ENCODE measurements at places on chromosomes 6 and 20.

DNA sequence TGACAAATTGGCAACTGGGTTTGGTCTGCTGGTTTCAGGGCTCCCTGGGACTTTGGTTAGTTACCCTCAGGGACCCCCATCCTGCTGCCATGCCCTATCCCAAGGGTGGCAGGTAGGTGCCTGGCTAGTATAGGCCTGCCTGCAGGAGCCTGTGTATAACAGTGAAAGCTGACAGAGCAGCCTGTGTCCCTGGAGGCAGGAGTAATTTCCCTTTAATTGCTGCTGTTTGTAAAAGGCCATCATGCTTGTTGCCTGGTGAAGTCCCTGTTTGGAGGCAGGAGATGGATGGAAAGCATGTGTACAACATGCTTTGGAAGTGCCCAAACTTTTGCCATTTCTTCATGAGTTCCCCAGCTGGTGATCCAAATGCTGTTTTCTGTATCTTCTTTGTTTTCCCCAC is 30.1 kb downstream of the CMTR1 start:
- DNase-seq: no peak

DNA sequence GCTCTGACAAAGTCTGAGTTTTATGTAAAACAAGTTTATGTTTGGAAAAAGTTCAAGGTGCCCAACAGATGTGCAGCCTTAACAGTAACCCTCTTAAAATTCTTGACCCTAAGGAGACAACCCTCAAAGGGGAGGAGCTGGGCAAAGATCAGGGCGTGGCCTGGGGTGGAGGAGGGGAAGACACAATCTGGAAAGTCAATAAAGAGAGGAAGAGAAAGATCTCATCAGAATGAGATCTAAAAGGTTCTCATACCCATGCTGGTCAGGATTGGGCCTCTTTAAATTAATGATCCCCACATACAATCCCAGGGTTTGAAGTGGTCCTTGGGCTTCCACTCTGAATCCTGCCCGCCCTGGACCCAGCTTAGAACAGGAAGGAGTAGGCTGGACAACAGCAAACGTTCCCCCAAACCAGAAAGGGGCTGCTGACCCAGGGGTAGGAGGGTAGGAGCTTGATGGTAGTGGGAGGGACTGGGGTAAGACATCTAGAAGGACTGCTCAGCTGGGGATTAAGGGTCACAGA is 33.0 kb downstream of the FOXP4 start:
- no peak for DNase-seq

DNA sequence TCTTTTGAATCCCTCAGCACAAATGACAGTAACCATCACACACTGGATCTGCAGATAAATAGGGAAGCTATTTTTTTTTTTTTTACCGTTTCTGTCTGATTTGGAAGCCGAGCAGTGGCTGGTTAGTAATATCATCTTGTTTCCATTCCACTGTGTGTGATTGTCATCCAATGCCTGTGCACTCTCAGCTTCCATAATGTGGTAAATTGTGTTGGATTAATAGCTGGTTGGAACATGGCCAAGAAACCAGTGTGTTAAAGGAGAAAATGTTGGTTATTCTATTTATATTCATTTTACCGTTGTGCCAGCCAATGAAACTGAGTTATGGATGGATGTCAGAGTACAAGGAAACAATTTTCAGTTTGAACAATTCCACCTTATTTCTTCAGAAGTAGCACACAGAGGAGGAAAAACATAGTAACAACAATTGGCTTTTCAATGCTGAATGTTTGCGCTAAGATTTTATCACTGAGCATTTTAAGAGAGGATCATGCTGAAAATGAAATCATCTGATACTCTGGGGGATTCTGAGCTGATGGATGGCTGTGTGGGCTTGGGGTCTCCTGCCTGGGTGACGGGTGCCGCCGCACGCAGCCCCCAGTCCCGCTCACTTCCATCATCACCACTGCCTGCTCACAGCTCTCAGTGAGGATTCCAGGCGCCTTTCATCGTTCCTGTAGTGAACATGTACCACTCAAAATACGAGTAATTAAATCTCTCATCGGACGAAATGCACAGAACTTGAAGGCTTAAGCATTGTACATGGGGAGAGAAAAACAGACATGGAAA is 40.7 kb upstream of the EXOC2 start:
- no peak for DNase-seq

DNA sequence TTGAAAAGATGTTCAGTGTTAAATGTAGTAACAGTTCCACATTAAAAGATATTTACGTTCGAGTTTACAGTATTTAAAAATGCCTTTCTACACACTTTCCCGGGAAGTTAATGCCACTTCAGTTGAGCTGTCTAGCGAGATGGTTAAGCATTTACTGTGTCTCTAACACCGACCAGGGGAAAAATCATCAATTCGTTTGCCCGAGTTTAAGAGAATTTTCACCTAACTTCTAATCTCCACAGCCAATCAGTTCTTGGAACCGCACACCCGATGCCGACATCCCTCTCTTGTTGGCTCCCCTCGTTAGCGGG is 58.2 kb downstream of the FAM217A start:
- DNase-seq: no peak

DNA sequence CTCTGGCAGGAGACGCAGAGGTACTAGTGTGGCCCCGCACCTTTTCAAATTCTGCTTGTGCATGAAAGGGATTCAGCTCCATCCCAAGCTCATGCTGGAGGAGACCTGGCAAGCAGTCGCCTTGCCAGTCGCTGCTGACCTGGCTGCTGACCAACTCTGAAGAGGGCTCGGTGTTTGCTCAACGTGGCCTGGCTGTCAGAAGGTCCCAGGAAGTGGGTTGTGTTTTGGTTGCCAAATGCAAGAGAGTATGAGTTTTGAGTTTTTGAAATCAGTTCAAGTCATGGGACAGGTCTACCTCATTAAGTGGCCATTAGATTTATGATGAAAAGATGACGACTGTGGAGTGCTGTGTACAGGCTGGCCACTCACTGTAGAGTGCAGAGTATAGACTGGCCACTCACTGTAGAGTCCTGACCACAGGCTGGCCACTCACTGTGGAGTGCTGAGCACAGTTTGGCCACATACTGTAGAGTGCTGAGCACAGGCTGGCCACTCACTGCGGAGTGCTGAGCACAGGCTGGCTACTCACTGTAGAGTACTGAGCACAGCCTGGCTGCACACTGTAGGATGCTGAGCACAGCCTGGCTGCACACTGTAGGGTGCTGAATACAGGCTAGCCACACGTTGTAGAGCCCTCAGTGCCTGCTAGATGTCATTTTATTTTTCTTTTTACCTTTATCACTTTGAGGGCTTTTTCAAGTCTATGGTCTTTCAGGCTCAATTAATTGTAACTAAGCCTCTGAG is 193.9 kb downstream of the ZNF217 start:
- DNase-seq: no peak

DNA sequence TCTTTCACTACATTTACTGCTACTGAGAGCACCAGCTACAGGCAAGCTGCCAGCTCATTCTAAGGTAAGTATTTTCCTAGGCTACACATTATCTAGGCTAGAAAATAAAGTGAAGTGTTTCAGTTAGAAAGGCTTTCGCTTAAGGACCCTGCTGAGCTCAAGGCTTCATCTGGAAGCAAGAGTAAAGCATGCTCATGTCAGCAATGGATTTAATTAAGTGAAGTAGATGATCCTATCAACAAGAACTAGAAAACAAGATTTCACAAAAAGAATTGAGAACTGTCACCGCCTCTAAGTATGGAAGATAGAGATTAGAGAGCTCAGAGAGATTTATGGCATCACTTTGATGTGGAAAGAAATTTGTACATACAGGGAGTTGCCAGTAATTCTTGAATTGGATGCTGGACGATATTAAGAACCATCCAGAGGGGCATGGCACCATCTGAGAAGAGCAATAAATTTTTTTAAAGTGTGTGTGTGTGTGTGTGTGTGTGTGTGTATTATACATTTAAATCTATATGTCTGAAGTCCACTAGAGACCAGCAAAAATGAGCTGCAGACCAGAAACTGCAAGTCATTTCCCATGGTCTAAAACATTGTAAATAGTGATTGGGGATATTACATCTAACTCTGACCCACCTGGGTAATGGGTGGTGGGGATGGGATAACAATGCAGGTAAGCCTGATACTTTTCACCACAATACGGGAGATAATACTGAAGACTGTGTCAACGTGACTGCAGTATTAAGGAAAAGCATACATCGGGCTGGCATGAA is 105.2 kb upstream of the MAP7 start:
- no peak for DNase-seq

GRCh38 chr6:154280521-154280920 is 76.1 kb downstream of the IPCEF1 start:
- DNase-seq: no peak

- DNase-seq: no peak
These were observed 60.0 kb downstream of the CNKSR3 start for GRCh38 chr6:154450498-154450897.

DNA sequence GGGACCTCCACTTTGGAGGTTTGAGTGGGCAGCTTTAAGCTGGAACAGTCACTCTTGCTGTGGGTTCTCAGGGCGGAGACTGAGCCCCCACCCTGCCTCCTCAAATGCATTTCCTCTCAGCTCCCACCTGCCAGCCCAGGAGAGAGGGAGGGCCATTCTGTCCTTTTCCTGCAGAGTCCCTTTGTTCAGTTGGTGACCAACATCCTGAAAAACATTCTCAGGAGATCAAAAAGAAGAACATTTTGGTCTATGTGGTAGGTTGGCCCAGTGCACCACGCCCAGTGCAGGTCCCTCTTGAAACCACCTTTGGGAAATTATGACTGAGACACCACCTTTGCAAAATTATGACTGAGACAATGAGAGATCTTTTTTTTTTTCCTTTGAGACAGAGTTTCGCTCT is 13.4 kb downstream of the SLC52A3 start:
- DNase-seq: no peak

Data from RWPE1 (cell line).